Hematopoietic multipotent progenitor cell treated with erythropoietin and hydrocortisone succinate and interleukin-3 and kit ligand, for 15 days (in vitro differentiated cells): ENCODE measurements at places on chromosomes 7 and 10.

- DNase-seq: no peak
Measured at GRCh38 chr10:4407783-4408182, 418.2 kb upstream of the AKR1E2 start.

- DNase-seq: no peak
Measured at GRCh38 chr10:97312897-97313296, 6.2 kb upstream of the FRAT1 start.

GRCh38 chr10:63576501-63576900, 55.3 kb downstream of the REEP3 start:
- no peak for DNase-seq

DNA sequence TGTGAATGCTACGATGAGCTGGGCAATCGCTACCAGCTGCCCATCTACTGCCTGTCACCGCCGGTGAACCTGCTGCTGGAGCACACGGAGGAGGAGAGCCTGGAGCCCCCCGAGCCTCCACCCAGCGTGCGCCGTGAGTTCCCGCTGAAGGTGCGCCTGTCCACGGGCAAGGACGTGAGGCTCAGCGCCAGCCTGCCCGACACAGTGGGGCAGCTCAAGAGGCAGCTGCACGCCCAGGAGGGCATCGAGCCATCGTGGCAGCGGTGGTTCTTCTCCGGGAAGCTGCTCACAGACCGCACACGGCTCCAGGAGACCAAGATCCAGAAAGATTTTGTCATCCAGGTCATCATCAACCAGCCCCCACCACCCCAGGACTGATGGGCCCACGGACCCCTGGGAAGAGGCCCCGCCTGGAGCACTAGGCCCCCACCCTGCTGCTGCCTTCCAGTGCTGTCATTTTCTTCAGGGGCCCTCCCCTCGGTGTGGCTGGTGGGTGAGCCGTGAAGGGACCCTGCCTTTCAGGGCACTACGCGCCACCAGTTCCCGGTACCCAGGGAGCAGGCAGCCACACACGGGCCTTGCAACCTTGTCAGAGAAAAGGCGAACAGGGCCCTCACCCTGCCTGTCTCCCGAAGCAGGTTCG, 2.3 kb upstream of the ANKRD2 start:
- DNase-seq: no peak

- no peak for DNase-seq
Measured at GRCh38 chr7:157840914-157841772, 504.3 kb downstream of the DNAJB6 start.

GRCh38 chr10:83917537-83918506, 221.5 kb upstream of the GHITM start:
- DNase-seq: no peak

DNA sequence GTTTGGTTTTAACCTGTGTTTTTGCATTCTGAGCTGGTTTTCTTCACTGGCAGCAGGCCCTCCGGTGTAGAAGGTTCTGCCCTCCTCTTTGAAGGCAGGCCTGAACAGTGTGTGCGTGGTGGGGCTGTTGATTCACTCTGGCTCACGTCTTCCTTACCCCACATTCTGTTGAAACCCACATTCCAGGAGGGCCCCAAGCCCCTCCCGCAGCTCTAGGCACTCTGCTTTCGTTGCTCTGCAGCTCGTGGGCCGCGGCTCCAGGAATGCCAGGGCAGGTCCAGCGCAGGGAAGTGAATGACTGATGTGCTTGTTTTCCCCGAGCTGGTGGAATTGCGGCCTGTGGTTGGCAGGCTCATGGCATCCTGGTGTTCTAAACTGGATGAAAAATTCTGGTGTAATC, 49.0 kb downstream of the HTRA1 start:
- no peak for DNase-seq

DNA sequence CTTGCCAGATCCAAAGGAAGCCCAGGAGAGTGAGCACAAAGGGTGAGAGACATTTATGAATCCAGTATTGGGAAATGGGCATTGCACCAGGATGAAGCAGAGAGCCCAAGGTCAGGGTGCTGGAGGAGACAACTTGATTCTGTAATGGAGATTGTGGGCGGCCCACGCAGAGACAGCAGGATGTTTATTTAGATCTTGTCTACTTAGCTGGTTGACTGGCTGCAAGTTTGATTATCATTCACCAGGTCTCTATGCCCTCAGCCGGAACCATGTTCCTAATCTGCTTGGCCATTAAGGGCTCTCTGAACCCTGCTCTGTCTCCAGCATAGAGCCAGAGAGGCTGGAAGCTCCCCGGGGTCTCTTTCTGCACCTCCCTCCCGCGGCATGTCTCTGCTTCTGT, 188.7 kb downstream of the PLXNA4 start:
- DNase-seq: no peak

GRCh38 chr7:113444261-113444660, 325.9 kb upstream of the SMIM30 start:
- DNase-seq: no peak

GRCh38 chr10:30984563-30985328, 46.9 kb downstream of the ZNF438 start:
- no peak for DNase-seq

- no peak for DNase-seq
Measured at GRCh38 chr10:115572740-115573455, 479.7 kb downstream of the ATRNL1 start.

GRCh38 chr7:50450590-50451032, 461 bp upstream of the FIGNL1 start:
- DNase-seq: peak; percentile 8

- peak; percentile 64 for DNase-seq
Measured at GRCh38 chr7:143258831-143259230, 4.4 kb upstream of the GSTK1 start.

DNA sequence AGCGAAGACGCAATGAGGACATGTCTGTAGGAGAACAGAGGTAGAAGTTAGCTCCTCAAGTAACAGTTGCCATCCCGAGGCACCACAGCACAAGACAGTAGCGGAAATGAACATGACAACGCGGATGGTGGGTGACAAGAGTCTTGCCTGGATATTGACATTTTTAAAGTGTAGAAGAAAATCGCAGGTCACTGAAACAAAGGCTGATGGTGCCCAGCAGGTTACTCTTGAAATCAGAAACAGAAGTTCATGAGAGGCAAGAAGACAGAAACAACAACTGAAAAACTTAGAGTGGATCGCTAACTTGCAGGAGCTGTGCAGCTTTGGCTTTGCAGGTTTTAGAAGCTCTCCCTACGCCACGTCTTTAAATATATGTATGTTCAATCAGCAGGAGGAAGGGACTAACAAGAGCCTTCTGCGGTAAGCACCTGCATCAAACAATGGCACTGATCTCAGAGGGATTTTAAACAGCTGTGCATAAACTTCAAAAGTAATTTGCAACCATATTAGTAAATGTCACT, 1.8 kb downstream of the PRKCQ start:
- no peak for DNase-seq

DNA sequence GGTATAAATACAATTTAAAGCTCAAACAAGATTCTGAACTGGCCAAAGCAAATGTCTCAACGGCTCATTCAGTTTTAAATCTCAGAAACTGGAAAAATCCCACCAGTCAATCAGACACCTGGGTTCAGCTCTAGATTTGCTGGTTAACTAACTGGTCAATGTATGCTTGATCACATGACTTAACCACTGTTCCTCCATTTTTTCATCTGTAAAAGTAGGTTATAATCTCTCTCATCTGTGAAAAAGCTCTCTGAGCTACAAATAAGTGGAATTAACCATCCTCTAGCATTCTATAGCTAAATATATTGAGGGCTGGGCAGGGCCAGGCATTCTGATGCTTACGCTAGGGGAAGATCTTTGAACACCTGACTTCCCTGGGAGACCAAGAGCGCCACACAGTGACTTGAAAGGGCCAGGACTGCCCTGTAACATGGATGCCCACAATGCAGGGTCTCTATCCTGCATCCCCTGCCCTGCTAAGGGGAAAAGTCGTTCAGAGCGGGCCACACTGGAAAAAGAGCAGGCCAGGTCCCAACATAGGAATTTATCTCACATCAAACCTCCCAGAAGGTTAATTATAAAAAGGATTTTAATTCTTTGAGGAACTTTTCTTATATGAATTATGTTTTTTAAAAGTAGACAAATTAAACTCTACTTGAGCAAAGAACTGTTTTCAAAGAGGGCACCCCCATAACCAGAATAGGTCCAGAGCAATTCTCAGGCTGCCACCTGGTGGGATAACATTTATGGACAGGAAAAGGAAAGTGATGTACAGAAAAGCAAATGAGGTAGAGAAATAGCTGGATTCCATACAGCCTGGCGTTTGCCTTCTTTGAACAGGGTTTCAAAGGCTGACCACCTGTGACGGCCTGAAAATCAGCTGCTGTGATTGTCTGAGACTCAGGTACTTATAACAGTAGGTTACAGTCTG, 1.8 kb downstream of the RP9 start:
- peak; percentile 43 for DNase-seq

DNA sequence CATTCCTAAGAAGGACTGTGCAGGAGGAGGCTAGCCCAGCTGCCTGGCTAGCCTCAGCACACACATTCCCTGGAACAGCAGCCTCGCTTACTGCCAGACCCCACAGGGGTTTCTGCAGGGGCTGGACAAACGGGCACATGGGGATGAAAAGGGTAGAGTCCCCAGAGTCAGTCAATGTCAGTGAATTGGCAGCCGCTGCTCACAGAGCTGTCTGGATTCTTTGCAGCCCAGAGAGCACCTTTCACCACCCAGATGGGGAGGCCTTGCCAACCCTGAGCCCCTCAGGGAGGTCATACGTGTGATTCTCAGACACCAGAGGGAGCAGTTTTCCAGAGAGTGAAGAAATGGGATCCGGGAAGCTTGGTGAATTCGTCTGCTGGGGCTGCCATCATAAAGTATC, 143.3 kb downstream of the KCNMA1 start:
- no peak for DNase-seq

DNA sequence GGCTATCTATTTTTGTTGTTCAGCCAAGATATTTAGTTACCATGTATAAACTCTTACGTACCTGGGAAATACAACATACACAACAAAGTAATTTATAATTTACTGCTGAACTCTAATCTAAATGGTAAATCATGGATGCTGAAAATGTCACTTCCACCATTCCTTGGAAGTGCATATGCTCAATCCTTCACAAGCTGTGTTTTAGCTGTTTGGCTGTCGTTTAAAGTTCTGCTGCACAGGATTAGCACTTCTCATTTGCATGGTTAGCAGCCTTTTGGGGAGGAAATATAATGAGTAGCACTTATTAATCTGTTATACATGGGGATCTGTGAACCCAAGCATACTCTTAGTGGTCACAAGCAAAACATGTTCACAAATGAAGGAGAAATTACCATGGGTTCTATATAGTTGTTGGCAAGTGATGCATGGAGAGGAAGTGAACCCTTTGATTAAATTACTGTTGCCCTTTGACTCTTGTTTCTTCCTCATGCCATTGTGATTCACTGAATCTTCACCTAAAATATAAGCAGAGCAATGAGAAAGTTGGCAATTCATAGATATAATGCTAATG, 18.5 kb downstream of the PIK3CG start:
- DNase-seq: no peak

- DNase-seq: no peak
Measured at GRCh38 chr7:910441-910861, 34.1 kb downstream of the GET4 start.

GRCh38 chr10:114928818-114929217, 9.2 kb upstream of the TRUB1 start:
- DNase-seq: peak; percentile 44

- no peak for DNase-seq
Measured at GRCh38 chr7:27901028-27901760, 161.2 kb downstream of the TAX1BP1 start.

DNA sequence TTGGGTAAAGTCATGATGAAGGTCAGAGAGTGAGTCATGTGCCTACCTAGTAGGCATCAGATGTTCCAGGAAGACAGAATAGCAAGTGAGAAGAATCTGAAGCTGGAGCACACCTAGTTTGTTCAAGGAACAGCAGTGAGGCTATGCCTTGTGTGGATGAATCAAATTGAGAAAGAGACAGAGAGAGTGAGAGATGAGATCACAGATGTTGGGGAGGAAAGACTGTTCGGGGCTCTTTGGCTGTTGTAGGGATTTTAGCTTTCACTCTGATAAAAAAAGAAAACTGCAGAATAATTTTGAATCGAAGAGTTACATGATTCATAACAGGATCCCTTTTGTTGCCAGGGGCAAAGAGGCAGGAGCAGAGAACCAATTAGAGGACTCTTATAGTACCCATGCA, 6.3 kb downstream of the LIPF start:
- no peak for DNase-seq

GRCh38 chr10:29009464-29009863, 279.4 kb upstream of the LYZL1 start:
- DNase-seq: peak; percentile 14

DNA sequence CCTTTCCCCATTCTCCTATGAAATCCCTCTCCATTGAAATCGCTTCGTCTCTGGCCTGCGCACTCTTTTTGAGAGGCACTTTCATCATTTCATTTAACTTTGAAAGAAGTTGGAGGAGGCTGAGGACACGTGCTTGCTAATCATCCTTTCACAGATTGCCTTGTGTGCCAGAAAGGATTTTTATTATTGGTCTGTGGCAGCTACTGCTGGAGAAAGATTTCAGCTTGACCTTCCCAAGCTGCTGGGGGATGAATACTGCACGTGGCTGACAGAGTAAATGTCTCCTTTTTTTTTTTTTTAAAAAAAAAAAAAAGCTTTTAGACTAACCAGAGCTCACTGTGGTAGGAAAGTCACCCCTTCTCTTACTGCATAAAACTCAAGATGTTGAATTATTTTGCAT, 44.2 kb upstream of the KCNIP2 start:
- DNase-seq: no peak

GRCh38 chr7:157553256-157553655, 216.5 kb downstream of the DNAJB6 start:
- DNase-seq: no peak

GRCh38 chr7:30931161-30931928, 19.7 kb downstream of the AQP1 start:
- DNase-seq: no peak

DNA sequence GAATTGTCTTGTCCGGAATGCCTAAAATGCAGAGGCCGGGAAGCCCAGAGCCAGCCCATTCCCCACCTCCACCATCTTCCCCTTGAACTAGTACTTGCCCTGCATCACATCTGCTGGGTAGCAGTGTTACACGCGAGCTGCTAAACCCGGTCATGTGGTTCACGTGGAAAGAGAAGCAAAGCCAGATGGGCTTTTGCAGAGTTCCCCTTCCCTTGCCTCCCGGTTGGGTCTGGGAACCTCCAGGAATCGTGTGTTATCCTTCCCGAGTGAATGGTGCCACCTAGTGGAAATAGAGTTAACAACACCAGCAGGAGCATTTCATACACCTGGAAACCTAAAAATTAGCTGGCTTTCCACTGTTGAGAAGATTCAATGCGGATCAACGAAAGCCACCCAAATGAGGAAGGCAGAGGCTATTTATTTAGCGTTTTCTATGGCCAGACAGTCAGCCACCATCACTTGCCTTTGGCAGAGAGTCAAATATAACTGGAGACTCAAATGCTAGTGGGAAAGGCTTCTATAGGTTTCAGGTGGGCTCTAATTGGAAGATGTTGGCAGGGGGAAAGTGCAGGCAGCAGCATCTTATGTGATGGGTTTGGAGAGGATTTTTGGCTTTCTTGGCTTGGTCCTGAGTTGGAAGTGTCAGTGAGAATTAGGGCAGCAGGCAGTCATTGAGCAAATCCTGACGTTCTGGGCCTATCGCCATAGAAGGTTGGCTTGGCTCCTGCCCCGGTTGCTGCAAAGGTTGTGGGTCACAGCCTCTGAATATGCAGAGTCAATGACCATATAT, 12.9 kb upstream of the DENND2A start:
- DNase-seq: peak; percentile 75
